ENCODE measurements at places on chromosomes 16 and 17. TPM values are rescaled to one million over a fixed set of nuclear protein-coding genes. Genes with fewer than 3 reads are reported as not detected.

Gene TNRC6C
- polyA plus RNA-seq: 7.7 TPM

DNA sequence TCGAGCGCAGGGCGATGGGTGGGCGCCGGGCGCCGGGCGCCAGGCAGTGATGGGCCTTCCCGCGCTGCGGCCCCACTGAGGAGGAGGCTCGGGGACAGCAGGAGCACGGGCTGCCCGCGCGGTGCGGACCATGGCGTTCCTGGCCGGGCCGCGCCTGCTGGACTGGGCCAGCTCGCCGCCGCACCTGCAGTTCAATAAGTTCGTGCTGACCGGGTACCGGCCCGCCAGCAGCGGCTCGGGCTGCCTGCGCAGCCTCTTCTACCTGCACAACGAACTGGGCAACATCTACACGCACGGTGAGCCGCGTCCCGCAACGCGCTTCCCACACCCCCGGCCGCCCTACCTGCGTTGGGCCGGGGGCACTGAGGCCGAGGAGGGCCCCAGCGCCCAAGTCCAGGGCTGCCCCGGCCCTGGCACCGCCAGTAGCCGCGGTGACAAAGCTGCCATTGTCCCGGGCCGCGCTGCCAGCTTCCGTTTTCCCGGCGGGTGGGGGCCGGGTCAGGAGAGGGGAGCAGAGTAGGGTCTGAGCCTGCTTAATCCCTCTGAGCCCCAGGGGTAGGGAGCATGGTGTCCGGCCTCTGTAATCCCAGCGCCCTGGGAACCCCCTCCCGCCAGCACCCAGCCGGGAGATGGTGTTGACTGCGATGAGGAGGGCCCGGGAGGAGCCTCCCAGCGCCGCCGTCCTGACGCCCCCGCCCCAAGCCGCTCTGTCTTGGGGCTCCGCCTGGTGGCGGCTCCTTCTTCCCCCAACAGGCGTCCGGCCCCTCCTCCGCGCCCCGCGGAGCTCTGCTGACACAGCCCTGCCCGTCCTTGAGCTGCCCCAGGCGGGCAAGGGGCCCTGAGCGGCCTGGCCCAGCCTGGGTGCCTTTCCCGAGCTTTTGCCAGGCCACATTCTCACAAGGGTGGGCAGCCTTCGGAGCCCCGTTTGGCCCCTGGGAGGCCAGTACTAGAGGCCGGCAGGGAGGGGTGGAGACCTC is 685 bp downstream of the PAQR4 start:
- DNase-seq: no peak

- DNase-seq: no peak
These were observed 17.3 kb downstream of the RFFL start for GRCh38 chr17:35046245-35046644.

Gene ZG16
- polyA plus RNA-seq: not detected

GRCh38 chr16:50480206-50480605 is 68.0 kb upstream of the NKD1 start:
- no peak for DNase-seq

Gene PRR29
- 3.1 TPM for polyA plus RNA-seq

GRCh38 chr17:77006971-77007649 is 133.7 kb upstream of the SEC14L1 start:
- DNase-seq: no peak
